Esophagus muscularis mucosa (tissue), 4 donors: ENCODE measurements at places on chromosomes 1 and 21. TPM values are rescaled to one million over a fixed set of nuclear protein-coding genes. Genes with fewer than 3 reads are reported as not detected.

- DNase-seq: no peak
These were observed 210.5 kb downstream of the MATN1 start for GRCh38 chr1:30512914-30513265.

DNA sequence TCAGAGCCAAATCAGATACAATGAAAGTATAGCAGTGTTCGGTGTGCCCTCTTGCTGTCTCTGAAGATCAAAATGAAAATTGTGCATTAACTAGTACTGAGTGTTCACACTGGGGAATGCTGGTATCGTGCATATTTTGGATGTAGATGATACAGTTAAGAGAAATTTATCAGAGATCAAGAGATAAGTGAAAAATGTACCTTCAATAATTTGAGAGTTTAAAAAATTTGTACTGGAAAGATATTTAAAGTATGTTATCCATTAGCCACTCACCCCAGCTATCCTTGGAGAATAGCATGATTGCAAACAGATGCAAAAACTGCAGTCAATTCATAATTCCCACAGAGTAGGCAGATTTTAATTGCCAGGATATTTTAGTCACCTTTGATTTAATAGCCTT is 56.4 kb downstream of the GREM2 start:
- no peak for DNase-seq

The LCE1E gene
- not detected for total RNA-seq

DNA sequence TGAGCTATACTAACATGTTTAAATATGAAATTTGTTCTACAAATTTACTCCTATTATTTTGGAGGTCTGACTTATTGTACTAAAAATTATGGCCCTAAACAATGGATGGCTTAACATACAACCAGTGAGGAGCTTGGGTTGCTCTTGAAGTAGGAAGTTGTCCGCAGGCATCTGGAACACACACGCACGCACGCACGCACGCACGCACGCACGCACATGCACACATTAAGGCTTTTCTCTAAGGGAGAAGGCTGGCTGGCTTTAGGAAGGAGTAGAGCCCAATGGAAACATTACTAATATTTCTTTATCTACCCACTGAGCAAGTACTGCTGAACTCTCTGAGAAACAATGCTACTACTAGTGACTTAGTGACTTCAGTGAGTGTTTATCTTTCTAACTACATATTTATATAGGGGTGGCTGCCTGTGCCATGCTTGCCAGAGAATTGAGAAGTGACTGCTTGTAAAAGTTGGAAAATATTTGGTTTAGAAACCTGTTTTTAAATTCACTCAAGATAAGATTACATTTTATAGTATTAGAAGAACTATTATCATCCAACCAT is 16.2 kb upstream of the ARHGAP29 start:
- no peak for DNase-seq

DNA sequence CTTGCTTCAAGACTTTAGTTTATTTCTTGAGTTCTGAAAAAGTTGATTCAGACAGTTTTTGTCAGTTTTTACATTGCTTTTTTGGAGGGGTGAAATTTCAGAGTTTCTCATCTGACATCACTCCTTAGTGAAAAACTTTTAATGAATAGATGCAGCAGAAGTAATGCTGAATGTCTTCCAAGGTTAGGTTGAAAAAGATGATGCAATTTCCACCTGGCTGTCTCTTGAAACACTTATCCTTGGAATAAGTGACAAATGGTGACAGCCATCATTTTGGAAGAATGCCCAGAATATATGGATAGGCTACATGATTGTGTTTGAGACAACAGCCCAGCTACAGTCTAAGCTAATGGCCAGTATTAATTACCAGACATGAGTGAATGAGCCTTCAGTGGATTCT is 140.8 kb downstream of the ZNF644 start:
- no peak for DNase-seq

DNA sequence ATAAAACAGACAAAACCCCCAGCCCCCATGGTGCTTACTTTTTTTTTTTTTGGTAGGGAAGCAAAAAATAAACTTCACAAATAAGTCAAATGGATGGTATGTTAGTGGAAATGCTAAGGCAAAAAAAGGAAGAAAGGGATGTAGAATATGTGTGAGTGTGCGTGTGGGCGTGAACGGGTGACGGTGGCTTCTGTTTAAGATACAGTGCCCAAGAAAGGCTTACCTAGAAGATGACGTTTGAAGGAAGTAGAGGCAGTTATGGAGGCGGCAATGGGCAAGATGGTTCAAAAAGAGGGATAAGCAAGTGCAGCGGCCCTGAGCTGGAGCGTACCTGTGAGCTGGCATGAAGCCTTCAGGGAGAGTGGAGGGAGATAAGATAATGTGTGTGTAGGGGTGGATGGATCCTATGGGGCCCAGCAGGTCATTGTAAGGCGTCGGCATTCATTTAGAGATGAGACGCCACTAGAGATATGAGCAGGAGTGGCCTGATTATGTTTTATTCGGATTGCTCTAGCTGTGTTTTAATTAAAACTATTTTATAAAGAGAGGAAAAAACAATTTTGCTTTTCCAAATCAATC is 19.9 kb downstream of the LEPR start:
- no peak for DNase-seq

- DNase-seq: no peak
These were observed 133.0 kb downstream of the PTPN14 start for GRCh38 chr1:214418391-214418790.

The CASQ1 gene
- total RNA-seq: 4.9 TPM

- DNase-seq: no peak
These were observed 1911.8 kb downstream of the MRPL39 start for GRCh38 chr21:23695443-23695842.

DNA sequence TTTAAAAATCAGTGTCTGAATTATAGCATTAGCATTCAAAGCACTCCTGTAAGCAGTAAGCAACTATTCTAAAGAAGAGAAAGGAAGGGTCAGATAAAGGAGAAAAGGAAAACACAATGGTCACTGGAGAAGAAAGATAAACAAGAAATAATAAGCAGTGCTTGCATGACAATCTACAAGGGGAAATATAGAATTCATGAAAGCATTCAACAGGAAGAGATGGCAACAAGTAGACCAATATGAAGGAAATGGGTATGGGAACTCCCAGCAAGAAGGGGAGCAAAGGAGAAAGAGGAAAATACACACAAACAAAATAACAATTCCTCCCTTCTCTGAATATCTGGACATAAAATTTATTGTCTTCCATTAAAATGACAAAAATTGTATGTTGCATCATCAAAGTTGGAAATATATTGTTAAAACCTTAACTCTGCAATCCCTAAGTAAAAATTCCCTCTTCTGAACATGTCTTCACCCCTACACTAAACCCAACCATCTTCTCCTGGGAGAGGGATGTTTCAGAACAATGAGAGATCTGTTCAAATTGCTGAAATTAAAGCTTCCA is 206.3 kb upstream of the SAMSN1 start:
- DNase-seq: no peak

The MROH7 gene
- 16.4 TPM for total RNA-seq

The LCE1D gene
- not detected for total RNA-seq
